ENCODE measurements at places on chromosomes 12 and 14. TPM values are rescaled to one million over a fixed set of nuclear protein-coding genes. Genes with fewer than 3 reads are reported as not detected.
A peak's percentile ranks its signal among the peaks of the same experiment; 100 is the strongest.

Gene NTS
- total RNA-seq, result 5.7 TPM

Gene CLEC4E
- total RNA-seq, result not detected

GRCh38 chr14:77204907-77205306, 23.3 kb downstream of the TMEM63C start:
- peaks cover 15% of the 10 kb centered on the region for H3K4me1 ChIP-seq
- peaks cover 23% of the 10 kb centered on the region for H3K27me3 ChIP-seq
- DNase-seq, result no peak

- no peak overlapping the region for H3K27ac ChIP-seq
- no peak for DNase-seq
- no peaks in the 10 kb centered on the region for H3K27me3 ChIP-seq
- no peak overlapping the region for H3K4me3 ChIP-seq
- peaks cover 16% of the 10 kb centered on the region for H3K36me3 ChIP-seq
- no peaks in the 10 kb centered on the region for H3K4me1 ChIP-seq
Measured at GRCh38 chr12:131723532-131723931, 12.6 kb downstream of the SFSWAP start.

DNA sequence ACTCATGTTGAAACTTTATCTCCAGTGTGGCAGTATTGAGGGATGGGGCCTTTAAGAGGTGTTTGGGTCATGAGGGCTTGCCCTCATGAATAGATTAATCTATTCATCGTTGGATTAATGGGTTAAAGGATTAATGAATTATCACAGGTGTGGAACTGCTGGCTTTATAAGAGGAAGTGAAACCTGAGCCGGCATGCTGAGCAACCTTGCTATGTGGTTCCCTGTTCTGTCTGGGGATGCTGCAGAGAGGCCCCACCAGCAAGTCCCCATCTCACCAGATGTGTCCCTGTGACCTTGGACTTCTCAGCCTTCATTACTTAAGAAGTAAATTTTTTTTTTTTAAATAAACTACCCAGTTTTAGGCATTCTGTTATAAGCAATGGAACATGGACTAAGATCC, 109.6 kb downstream of the DYRK2 start:
- H3K4me1 ChIP-seq, result peaks cover 16% of the 10 kb centered on the region
- H3K27ac ChIP-seq, result no peak overlapping the region
- no peaks in the 10 kb centered on the region for H3K36me3 ChIP-seq

DNA sequence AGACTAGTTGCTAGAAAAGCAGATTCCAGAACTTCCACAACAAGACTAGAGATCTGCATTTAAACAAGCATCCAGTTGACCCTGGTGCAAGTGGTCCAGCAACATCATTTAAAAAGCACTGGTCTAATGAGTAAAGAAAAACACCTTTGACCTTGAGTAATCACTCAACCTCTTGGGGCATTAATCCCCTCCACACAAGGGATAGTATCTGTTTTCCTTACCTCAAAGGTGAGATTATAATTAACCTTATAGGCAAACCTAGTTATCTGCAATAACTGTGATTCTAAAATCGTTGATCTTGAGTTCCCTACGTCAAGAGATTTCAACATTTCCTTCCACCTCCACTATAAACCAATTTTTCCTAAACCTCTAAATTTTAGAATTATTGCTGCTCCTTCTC, 1.1 kb downstream of the KDM5A start:
- peak overlapping the region; percentile 93 for H3K4me3 ChIP-seq
- H3K36me3 ChIP-seq, result peaks cover 19% of the 10 kb centered on the region
- peaks cover 24% of the 10 kb centered on the region for H3K4me1 ChIP-seq
- no peak for DNase-seq

GRCh38 chr14:104642540-104642868, 37.9 kb upstream of the TMEM179 start:
- peaks cover 36% of the 10 kb centered on the region for H3K27me3 ChIP-seq
- DNase-seq, result no peak
- peaks cover 4% of the 10 kb centered on the region for H3K36me3 ChIP-seq
- no peak overlapping the region for H3K4me3 ChIP-seq
- H3K4me1 ChIP-seq, result peaks cover 11% of the 10 kb centered on the region

Gene INHBC
- not detected for total RNA-seq

Gene NUBPL
- 19.5 TPM for total RNA-seq

GRCh38 chr14:92847278-92847677, 53.2 kb downstream of the GOLGA5 start:
- no peak for DNase-seq
- H3K4me1 ChIP-seq, result peaks cover 17% of the 10 kb centered on the region
- H3K27me3 ChIP-seq, result no peaks in the 10 kb centered on the region
- no peak overlapping the region for H3K27ac ChIP-seq
- peaks cover 1% of the 10 kb centered on the region for H3K36me3 ChIP-seq

Gene POTEG
- not detected for total RNA-seq

DNA sequence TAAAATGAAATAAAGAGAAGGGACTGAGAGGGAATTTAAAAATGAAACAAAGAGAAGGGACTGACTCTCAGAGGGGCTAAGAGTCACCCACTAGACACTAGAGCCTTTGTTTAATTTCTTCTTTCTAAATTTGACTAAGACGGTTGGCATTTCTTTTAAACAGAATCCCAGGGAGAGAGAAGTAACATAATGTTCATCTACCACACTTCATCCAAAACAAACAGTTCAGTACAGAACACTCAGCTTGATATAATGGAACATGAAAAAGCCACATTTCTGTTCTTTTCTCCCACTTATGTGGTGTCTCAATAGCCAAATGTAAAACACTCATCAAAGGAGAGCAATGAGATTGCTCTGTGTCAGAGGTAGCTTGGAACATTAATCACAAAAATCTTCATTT, 10.1 kb upstream of the NT5DC3 start:
- H3K36me3 ChIP-seq, result no peaks in the 10 kb centered on the region
- no peaks in the 10 kb centered on the region for H3K27me3 ChIP-seq
- peaks cover 57% of the 10 kb centered on the region for H3K4me1 ChIP-seq
- no peak overlapping the region for H3K27ac ChIP-seq
- DNase-seq, result no peak

- H3K27me3 ChIP-seq, result peaks cover 16% of the 10 kb centered on the region
- no peaks in the 10 kb centered on the region for H3K36me3 ChIP-seq
- H3K4me3 ChIP-seq, result no peak overlapping the region
- DNase-seq, result no peak
Measured at GRCh38 chr12:67355428-67356379, 86.5 kb downstream of the CAND1 start.

DNA sequence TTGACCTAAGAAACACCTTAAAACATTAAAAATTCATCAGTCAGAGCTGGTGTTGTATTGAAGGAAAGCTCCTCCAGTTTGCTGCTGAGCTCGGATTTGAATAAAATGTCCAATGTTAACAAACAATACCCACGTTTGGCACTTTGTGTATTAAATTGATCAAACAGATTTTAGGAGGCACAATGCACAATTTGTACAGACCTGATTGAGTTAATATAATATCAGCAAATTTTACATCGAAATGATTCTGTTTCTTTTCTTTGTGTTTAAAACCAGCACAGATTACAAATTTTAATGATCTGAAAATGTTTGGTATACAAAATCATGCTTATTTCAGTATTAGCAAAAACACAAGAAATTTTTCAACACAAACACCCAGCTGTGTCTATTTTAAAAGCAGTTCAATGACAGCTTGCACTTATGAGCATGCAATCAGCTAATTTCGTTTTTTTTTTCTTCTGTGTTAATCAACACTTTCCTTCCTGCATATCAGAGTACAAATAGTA, 2.8 kb upstream of the FOXG1 start:
- peak overlapping the region; percentile 26 for H3K4me3 ChIP-seq
- no peak for DNase-seq
- peaks cover 20% of the 10 kb centered on the region for H3K4me1 ChIP-seq
- no peaks in the 10 kb centered on the region for H3K36me3 ChIP-seq
- peaks cover 87% of the 10 kb centered on the region for H3K27me3 ChIP-seq

- H3K27ac ChIP-seq, result no peak overlapping the region
- H3K4me1 ChIP-seq, result peaks cover 1% of the 10 kb centered on the region
- no peaks in the 10 kb centered on the region for H3K36me3 ChIP-seq
Measured at GRCh38 chr14:35985474-35986218, 159.5 kb downstream of the BRMS1L start.

- H3K4me3 ChIP-seq, result no peak overlapping the region
- H3K36me3 ChIP-seq, result peaks cover 3% of the 10 kb centered on the region
- no peaks in the 10 kb centered on the region for H3K4me1 ChIP-seq
Measured at GRCh38 chr14:35247777-35248475, 44.3 kb upstream of the PSMA6 start.

DNA sequence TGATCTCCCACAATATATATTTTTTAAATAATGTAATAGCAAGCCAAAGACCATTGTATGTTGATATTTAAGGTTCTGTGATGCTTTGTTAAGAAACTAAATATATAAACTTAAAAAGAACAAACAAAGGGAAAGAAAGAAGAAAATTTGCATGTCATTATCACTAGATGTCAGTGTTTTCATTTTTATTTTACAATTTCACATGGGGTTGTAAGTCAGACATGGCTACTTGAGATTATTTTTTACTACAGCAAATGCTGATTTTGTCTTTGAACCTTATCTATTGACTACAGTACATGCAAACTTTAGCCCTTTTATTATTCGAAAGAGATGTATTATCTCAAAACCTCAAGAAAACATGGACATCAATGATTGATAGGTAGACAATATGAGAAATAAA, 36.1 kb downstream of the SLCO1C1 start:
- H3K36me3 ChIP-seq, result peaks cover 3% of the 10 kb centered on the region
- H3K4me3 ChIP-seq, result no peak overlapping the region
- H3K27me3 ChIP-seq, result no peaks in the 10 kb centered on the region
- H3K27ac ChIP-seq, result no peak overlapping the region
- DNase-seq, result no peak
- no peaks in the 10 kb centered on the region for H3K4me1 ChIP-seq

DNA sequence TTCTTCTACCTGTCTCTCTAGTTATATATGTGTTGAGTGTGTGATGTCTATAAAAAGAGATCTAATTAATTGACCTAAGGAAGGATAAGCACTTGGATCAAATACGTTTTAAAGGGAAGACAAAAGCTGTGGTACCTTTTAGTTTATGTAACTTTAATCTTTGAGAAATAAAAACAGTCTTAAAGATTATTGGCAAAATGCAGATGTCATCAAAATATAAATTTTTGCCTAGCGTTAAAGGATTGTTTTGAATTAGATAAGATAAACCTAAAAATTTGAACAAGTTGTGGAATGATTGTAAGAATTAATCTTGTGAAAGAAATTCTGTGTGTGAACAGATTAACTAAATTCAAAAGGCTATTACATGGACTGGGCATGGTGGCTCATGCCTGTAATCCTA, 42.9 kb downstream of the C12orf56 start:
- H3K4me1 ChIP-seq, result no peaks in the 10 kb centered on the region
- no peak overlapping the region for H3K27ac ChIP-seq
- H3K36me3 ChIP-seq, result peaks cover 2% of the 10 kb centered on the region
- H3K4me3 ChIP-seq, result no peak overlapping the region
- DNase-seq, result no peak

- no peaks in the 10 kb centered on the region for H3K4me1 ChIP-seq
- no peaks in the 10 kb centered on the region for H3K36me3 ChIP-seq
- no peak overlapping the region for H3K27ac ChIP-seq
- H3K4me3 ChIP-seq, result no peak overlapping the region
Measured at GRCh38 chr14:99093532-99094517, 178.2 kb downstream of the BCL11B start.

Gene FITM1
- total RNA-seq, result 1.9 TPM

GRCh38 chr12:130872179-130873096, 572 bp downstream of the RAN start:
- peak overlapping the region; percentile 95 for H3K4me3 ChIP-seq
- peaks cover 39% of the 10 kb centered on the region for H3K36me3 ChIP-seq
- peak; percentile 22 for DNase-seq
- H3K4me1 ChIP-seq, result peaks cover 38% of the 10 kb centered on the region
- peak overlapping the region; percentile 98 for H3K27ac ChIP-seq

Gene ANO2
- 2.8 TPM for total RNA-seq

Gene GLIPR1
- 0.22 TPM for total RNA-seq

- DNase-seq, result no peak
- H3K27ac ChIP-seq, result peak overlapping the region; percentile 34
- H3K36me3 ChIP-seq, result peaks cover 54% of the 10 kb centered on the region
- no peak overlapping the region for H3K4me3 ChIP-seq
- no peaks in the 10 kb centered on the region for H3K27me3 ChIP-seq
Measured at GRCh38 chr12:12975322-12976077, 23.5 kb upstream of the GPRC5D start.

DNA sequence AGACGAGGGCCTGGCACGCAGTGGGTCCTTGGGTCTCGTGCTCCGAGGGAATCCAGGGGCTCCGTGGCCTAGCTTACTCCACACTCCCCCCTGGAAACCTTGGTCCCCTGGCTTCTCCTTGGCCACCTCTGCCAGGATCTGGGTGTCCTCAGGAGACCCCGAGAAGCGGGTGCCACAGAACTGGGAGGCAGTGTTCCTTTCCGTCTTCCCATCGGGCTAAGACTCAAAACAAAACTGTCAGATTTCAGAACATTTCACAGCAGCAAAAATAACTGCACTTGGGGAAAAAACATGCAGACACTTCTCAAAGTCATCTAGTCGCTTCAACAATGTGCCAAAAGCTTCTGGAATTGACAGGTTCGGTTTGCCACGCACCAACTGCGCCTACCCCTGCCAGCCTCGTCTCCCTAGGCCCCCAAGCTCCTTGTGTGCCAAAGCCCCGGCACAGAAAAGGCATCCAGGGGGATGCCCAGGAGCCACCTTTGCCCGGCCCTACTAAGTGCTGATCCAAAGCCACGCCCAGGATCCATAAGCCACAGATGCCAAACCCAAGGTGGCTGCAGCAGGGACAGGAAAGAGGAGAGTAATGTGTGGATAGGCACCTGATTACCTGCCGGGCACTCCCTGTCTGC, 58.4 kb upstream of the DIO3 start:
- no peak for DNase-seq
- peaks cover 2% of the 10 kb centered on the region for H3K4me1 ChIP-seq
- H3K36me3 ChIP-seq, result no peaks in the 10 kb centered on the region
- no peak overlapping the region for H3K27ac ChIP-seq
- H3K4me3 ChIP-seq, result no peak overlapping the region

DNA sequence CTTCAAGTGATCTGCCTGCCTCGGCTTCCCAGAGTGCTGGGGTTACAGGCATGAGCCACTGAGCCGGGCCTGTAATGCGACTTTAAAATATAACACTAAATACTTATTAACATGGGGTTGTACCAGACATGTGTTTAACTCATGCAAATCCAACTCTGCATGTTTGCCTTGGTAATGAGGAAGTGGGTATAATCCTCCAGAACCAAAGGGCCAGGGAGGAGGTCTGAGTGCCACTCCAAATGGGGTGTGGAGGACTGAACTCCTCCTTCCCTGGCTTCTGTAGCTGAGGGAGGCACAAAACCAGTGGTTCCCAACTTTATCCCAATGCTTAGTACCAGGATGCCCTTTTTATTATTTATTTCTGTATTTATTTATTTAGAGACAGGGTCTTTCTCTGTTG, 61.6 kb upstream of the MED13L start:
- DNase-seq, result no peak
- H3K4me1 ChIP-seq, result no peaks in the 10 kb centered on the region
- H3K27ac ChIP-seq, result no peak overlapping the region

Data from progenitor cell of endocrine pancreas (in vitro differentiated cells).